ENCODE measurements at places on chromosomes 11 and 22. TPM values are rescaled to one million over a fixed set of nuclear protein-coding genes. Genes with fewer than 3 reads are reported as not detected.

The TMX2 gene
- 55.8 TPM for total RNA-seq

The LMO1 gene
- not detected for total RNA-seq

The CHRNA10 gene
- 0.59 TPM for total RNA-seq

The SMARCB1 gene
- 42.7 TPM for total RNA-seq

The MS4A12 gene
- total RNA-seq, result not detected

The DPP3 gene
- 63.9 TPM for total RNA-seq
